ENCODE measurements at places on chromosomes 7 and 10. TPM values are rescaled to one million over a fixed set of nuclear protein-coding genes. Genes with fewer than 3 reads are reported as not detected.

Gene SEMA3E
- 1.7 TPM for total RNA-seq

Gene EGFR
- 99.8 TPM for total RNA-seq

Gene PDGFA
- total RNA-seq, result 177 TPM

Gene RAPGEF5
- 0.29 TPM for total RNA-seq

Gene IGFBP1
- total RNA-seq, result 0.22 TPM

Gene CRHR2
- total RNA-seq, result not detected

Gene ADAM22
- total RNA-seq, result 0.86 TPM

Gene PWWP2B
- 12.0 TPM for total RNA-seq

Gene AGAP9
- total RNA-seq, result 10.0 TPM

Gene ADARB2
- not detected for total RNA-seq

Gene SEMA3A
- total RNA-seq, result 18.4 TPM

Gene TAS2R3
- 2.0 TPM for total RNA-seq

Gene CTNNA3
- not detected for total RNA-seq

Gene OR6B1
- not detected for total RNA-seq

Gene C10orf105
- under 0.01 TPM for total RNA-seq

Gene NPSR1
- total RNA-seq, result not detected

Gene ZNF679
- not detected for total RNA-seq

Gene MACC1
- not detected for total RNA-seq

Gene FAM221A
- 1.1 TPM for total RNA-seq

Gene SCART1
- 3.1 TPM for total RNA-seq

Gene SLC39A12
- total RNA-seq, result not detected

Gene KCND2
- 9.6 TPM for total RNA-seq

Gene SPACDR
- 0.88 TPM for total RNA-seq

Gene PTER
- 7.9 TPM for total RNA-seq

Gene ANKRD22
- not detected for total RNA-seq

Gene NUTM2A
- total RNA-seq, result 0.66 TPM

Gene GRB10
- total RNA-seq, result 41.8 TPM

Gene TMED4
- 186 TPM for total RNA-seq

Gene LIPK
- total RNA-seq, result not detected

Gene ORAI2
- 79.9 TPM for total RNA-seq

Gene CALHM1
- not detected for total RNA-seq

Gene GNGT1
- total RNA-seq, result not detected

Gene NPC1L1
- total RNA-seq, result not detected

Gene PTF1A
- total RNA-seq, result not detected

Gene C10orf90
- total RNA-seq, result not detected

Gene SEPTIN7
- 181 TPM for total RNA-seq

Gene FXYD4
- not detected for total RNA-seq

Gene ZSCAN21
- 10.5 TPM for total RNA-seq

Gene IFT22
- total RNA-seq, result 24.2 TPM

Gene SFTPD
- total RNA-seq, result not detected

Gene ARHGEF35
- 1.1 TPM for total RNA-seq
